ENCODE measurements at places on chromosomes 1 and 21.

DNA sequence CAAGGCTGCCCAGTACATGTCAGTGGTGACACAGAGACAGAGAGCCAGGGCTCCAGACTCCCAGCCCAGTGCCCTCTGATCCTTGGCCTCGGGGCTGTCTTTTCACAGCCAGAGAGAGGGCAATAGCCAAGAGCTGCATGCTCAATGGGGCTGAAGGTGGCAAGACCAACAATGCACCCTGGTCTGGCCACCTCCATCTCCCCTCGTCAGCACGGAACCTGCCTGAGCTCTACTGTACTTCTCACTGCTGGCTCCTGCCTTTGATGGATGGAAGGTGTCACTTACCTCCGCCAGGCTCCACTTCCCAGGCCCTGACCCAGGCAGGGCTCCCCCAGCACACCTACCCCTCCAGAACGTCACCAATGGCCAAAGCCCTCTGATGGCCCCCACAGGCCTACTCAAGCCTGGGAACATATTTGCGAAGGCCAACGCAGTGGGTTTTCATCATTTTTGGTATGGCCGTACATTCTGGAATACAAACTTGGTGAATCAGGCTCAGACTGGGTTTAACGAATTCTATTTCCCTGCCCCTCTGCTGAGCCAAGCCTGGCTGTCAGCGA, 88.1 kb downstream of the DMRTB1 start:
- no peak for DNase-seq

DNA sequence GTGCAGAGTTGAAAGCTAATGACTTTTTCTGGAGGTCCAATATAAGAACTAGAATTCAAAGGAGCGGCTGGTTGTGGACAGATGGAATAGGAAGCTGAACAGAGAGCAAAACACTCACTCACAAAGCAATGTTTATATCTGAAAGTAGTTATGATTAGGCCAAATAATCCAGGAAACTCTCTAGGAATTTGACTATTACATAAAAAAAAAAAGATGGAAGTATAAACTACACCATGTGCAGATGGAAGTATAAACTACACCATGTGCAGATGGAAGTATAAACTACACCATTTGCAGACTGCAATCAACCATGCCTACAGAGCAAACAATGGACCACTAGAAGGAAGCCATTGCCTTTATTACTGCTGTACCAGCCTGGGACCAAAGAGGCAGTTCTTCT, 771.1 kb downstream of the BRINP3 start:
- no peak for DNase-seq

DNA sequence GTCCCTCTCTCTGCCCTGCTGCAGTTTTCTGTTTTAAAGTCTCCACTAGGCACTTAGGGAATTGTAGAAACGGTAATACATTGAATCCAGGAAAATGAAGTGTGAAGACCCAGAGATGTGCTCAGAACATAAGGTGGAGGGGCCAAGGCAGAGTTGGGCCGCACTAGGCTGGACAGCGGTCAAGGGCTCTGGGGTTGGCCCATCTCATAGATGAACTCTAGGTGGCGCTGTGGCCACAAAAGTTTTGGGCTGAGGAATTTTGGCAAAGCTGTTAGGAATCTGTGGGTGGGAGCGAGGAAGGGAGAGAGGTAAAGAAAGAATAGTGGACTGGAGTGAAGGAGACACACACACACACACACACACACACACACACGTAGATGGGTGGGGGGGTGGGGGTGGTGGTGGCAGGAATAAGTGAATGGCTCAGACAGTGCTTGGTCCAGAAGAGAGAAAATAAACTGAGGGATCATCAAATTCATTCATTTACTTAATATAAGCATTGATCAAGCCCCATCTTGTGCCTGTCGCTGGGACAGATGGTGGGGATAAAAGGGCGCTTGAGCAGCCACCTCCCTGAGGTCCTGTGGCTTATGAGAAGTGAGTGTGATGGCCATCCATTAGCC, 258.5 kb downstream of the TRABD2B start:
- DNase-seq: no peak

GRCh38 chr21:29376556-29376955, 77.8 kb downstream of the BACH1 start:
- DNase-seq: no peak

- no peak for DNase-seq
Observed at GRCh38 chr1:161840363-161840762, 74.2 kb downstream of the ATF6 start.

DNA sequence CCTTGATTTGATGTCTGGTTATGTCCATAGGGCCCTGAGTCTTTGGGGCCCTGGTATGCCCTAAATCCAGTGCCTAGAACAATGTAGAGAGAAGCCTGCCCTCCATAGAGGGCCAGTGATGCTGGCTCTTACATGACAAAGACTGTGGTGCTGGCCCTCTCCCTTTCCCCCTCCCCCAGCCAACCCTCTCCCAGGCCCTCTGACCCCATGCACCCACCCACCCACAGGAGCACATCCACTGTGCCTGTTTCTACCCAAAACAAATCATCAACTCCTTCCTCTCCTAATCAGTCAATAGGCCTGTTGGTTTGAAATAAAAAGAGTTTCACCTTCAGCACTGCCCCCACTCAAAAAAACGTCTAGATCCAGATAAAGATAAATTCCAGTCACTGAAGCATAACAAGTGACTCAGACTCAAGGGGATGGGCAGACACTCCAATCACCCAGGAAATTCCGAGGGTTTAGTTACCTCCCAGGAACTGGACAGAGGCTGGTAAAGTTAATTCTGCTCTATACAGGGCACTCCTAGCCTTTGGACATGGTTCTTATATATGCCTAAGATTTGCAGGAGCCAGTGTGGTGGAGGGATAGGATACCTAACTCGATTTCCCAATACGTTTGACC, 144.8 kb upstream of the VANGL1 start:
- no peak for DNase-seq

GRCh38 chr1:41927118-41927517, 8.4 kb upstream of the HIVEP3 start:
- no peak for DNase-seq

GRCh38 chr1:14352897-14353296, 245.6 kb upstream of the KAZN start:
- no peak for DNase-seq

- no peak for DNase-seq
Observed at GRCh38 chr1:196071447-196071846, 536.8 kb downstream of the KCNT2 start.

DNA sequence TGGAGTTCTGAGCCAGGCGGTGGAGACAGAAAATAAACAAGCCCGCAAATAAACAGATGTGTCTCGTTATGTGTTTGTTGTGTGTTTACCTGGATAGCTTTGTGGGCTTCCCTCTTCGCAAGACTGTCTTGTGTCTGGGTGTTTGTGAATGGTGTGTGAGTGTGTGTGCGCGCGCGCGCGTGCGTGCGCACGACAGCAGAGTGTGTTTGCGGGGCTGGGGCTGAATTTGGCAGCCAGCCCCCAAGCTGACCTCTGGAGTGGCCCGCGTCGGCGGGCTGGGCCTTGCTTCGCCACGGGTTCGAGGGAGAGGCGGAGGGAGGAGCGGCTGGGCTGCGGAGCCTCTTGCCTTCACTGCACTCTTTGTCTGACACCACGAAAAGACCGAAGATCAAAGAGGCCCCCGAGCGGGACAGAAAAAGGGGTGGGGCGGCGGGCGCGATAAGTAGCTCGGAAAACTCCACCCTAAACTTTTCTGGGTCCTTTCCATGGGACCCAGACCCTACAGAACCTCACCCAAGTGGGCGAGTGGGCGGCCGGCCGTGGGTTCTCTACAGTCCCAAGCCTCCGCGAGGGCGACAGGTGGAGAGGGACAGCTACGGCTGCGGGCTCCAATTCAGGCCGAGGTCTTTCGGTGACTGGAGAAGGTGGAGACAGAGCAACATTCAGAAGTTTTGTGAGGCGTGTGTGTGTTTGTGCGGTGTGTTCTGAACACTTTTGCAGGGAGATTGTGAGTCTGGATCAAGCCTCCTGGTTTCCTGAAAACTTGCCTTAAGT, 14.5 kb downstream of the PAX7 start:
- DNase-seq: no peak

DNA sequence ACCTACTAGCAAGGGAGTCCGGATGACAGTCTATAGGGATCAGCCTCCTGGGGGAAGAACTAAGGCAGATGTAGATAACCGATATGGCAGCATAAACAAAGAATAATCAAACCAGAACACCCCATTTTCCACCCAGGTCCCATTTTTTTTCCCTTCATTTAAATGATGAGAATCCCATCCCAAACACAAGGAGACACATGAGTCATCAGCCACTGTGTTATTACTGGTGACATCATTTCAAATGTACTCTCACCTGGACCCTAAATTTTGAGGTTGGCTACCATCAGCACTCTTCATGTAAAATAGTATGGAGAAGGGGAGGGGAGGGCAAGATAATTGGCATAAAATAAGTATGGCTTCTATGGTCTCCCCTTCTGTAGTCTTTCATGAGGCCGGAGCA, 108.9 kb upstream of the GUCA2B start:
- no peak for DNase-seq

- DNase-seq: no peak
Observed at GRCh38 chr1:34057347-34058130, 107.5 kb downstream of the CSMD2 start.

DNA sequence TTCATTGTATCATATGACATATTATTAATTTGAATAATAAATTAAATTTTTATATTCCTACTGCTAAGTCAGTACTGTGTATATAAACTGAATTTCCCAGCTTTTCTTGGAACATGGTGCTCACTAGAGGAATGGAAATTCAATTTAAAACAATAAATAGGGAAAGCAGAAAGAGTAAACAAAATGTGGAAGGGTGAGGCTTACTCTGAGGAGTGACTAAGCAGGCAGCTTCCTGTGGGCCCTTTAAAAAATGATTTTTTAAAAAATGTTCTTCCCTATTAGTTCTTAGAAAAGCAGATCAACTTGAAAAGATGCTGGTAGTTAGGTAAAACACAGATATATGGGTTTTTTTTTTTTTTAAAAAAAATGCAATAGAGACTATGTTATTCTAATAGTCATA, 49.5 kb upstream of the S1PR1 start:
- DNase-seq: no peak

DNA sequence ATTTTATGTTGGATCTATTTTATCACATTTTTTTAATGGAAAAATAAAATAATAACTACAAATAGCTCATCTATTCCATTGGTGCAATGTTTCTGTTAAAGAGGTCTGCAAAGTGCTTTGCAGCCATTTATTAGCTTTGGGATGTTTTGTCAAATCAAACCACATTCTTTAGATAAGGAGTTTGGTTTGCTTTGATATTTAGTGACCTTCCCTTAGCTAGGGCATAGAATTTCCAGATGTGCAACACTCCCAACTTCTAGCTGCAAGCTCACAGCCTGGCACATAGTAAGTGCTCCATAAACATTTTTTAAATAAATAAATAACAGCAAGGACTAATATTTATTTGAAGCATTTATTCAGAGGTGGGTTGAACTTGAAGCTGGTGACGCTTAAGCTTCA, 80.4 kb upstream of the ARHGAP29 start:
- DNase-seq: no peak

GRCh38 chr1:75668813-75669212, 55.7 kb upstream of the ACADM start:
- no peak for DNase-seq

GRCh38 chr1:238360474-238360873, 469.8 kb upstream of the ZP4 start:
- DNase-seq: no peak
